ENCODE measurements at places on chromosomes 7 and 10. TPM values are rescaled to one million over a fixed set of nuclear protein-coding genes. Genes with fewer than 3 reads are reported as not detected.

Gene GAD2
- not detected for polyA plus RNA-seq

Gene DRGX
- polyA plus RNA-seq = not detected

Gene STK31
- polyA plus RNA-seq = 0.08 TPM

Gene CDNF
- 3.0 TPM for polyA plus RNA-seq

Gene INPP5A
- 2.0 TPM for polyA plus RNA-seq

Gene PCGF6
- polyA plus RNA-seq = 7.9 TPM

Gene SEMA3A
- 0.67 TPM for polyA plus RNA-seq

Gene ZNF365
- polyA plus RNA-seq = not detected

Gene CARD11
- polyA plus RNA-seq = 44.5 TPM

Gene ZPBP
- not detected for polyA plus RNA-seq

Gene FBXL13
- polyA plus RNA-seq = 0.51 TPM

Gene CACNB2
- 0.48 TPM for polyA plus RNA-seq

Gene CALHM3
- polyA plus RNA-seq = not detected

Gene SEMA4G
- 0.52 TPM for polyA plus RNA-seq

Gene ANKRD61
- polyA plus RNA-seq = 0.50 TPM

Gene AMZ1
- polyA plus RNA-seq = 0.13 TPM

Gene FAM13C
- polyA plus RNA-seq = not detected

Gene MIOS
- polyA plus RNA-seq = 21.6 TPM

Gene BCAP29
- 32.5 TPM for polyA plus RNA-seq

Gene ADGRA1
- not detected for polyA plus RNA-seq

Gene TRIM74
- polyA plus RNA-seq = not detected

Gene OPN4
- polyA plus RNA-seq = not detected

Gene MMS19
- 37.4 TPM for polyA plus RNA-seq

Gene WNT8B
- polyA plus RNA-seq = 0.11 TPM

Gene LIPN
- not detected for polyA plus RNA-seq

Gene NOC3L
- 10.1 TPM for polyA plus RNA-seq

Gene SPDYE2B
- polyA plus RNA-seq = not detected

Gene ZP3
- polyA plus RNA-seq = 10.7 TPM

Gene MMD2
- polyA plus RNA-seq = not detected

Gene LIPF
- not detected for polyA plus RNA-seq

Gene ELMO1
- 63.6 TPM for polyA plus RNA-seq

Gene CCT6A
- polyA plus RNA-seq = 78.9 TPM

Gene ST8SIA6
- 0.47 TPM for polyA plus RNA-seq

Gene GRM3
- polyA plus RNA-seq = not detected

Gene VWDE
- 0.76 TPM for polyA plus RNA-seq

Gene PWWP2B
- polyA plus RNA-seq = 3.6 TPM

Gene CDH23
- 4.1 TPM for polyA plus RNA-seq

Gene BRAT1
- polyA plus RNA-seq = 23.4 TPM

Gene BZW2
- polyA plus RNA-seq = 79.3 TPM

Gene GALNT17
- polyA plus RNA-seq = not detected

Gene MDH2
- polyA plus RNA-seq = 134 TPM

Gene UTF1
- not detected for polyA plus RNA-seq
